ENCODE measurements at places on chromosomes 7 and 10. TPM values are rescaled to one million over a fixed set of nuclear protein-coding genes. Genes with fewer than 3 reads are reported as not detected.

- peaks cover 3% of the 10 kb centered on the region for H3K36me3 ChIP-seq
- H3K4me3 ChIP-seq, result no peak overlapping the region
Measured at GRCh38 chr10:92264249-92264648, 26.6 kb downstream of the CPEB3 start.

- peaks cover 2% of the 10 kb centered on the region for H3K27me3 ChIP-seq
- no peak for DNase-seq
- H3K27ac ChIP-seq, result no peak overlapping the region
- H3K4me1 ChIP-seq, result peaks cover 22% of the 10 kb centered on the region
- no peak overlapping the region for H3K4me3 ChIP-seq
- H3K36me3 ChIP-seq, result peaks cover 4% of the 10 kb centered on the region
Measured at GRCh38 chr7:115135769-115136410, 214.0 kb downstream of the MDFIC start.

- H3K27ac ChIP-seq, result no peak overlapping the region
- no peaks in the 10 kb centered on the region for H3K36me3 ChIP-seq
- DNase-seq, result no peak
- H3K4me1 ChIP-seq, result no peaks in the 10 kb centered on the region
- peaks cover 1% of the 10 kb centered on the region for H3K27me3 ChIP-seq
Measured at GRCh38 chr10:86167121-86167761, 199.4 kb downstream of the GRID1 start.

DNA sequence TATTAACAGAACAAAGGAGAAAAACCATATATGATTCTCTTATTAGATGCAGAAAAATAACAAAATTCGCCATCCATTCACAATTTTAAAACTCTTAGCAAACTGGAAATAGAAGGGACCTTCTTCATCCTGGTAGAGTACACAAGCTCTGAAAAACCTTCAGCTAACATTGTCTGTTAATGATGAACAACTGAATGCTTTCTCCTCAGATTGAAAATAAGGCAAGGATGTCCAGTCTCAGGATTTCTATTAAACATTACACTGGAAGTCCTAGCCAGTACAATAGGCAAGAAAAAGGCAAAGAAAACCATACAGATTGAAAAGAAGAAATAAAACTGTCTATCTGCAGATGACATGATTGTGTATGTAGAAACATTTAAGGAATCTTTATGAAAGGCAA is 16.0 kb upstream of the CCNY start:
- no peak overlapping the region for H3K27ac ChIP-seq
- no peaks in the 10 kb centered on the region for H3K27me3 ChIP-seq
- no peak for DNase-seq
- peaks cover 6% of the 10 kb centered on the region for H3K4me1 ChIP-seq

- H3K27ac ChIP-seq, result no peak overlapping the region
- peaks cover 10% of the 10 kb centered on the region for H3K4me1 ChIP-seq
- no peak for DNase-seq
- H3K36me3 ChIP-seq, result no peaks in the 10 kb centered on the region
- no peak overlapping the region for H3K4me3 ChIP-seq
- H3K27me3 ChIP-seq, result peaks cover 12% of the 10 kb centered on the region
Measured at GRCh38 chr7:70673778-70674570, 458.0 kb upstream of the GALNT17 start.

- no peak overlapping the region for H3K27ac ChIP-seq
- no peak for DNase-seq
- no peaks in the 10 kb centered on the region for H3K36me3 ChIP-seq
- H3K27me3 ChIP-seq, result no peaks in the 10 kb centered on the region
Measured at GRCh38 chr10:86253091-86254072, 113.2 kb downstream of the GRID1 start.

GRCh38 chr7:52995676-52996075 is 39.8 kb upstream of the POM121L12 start:
- DNase-seq, result no peak
- no peaks in the 10 kb centered on the region for H3K27me3 ChIP-seq
- H3K4me3 ChIP-seq, result no peak overlapping the region
- H3K27ac ChIP-seq, result no peak overlapping the region
- H3K36me3 ChIP-seq, result no peaks in the 10 kb centered on the region
- H3K4me1 ChIP-seq, result no peaks in the 10 kb centered on the region

GRCh38 chr10:90723416-90724068 is 134.3 kb downstream of the HTR7 start:
- H3K36me3 ChIP-seq, result no peaks in the 10 kb centered on the region
- no peaks in the 10 kb centered on the region for H3K4me1 ChIP-seq
- H3K27ac ChIP-seq, result no peak overlapping the region
- DNase-seq, result no peak

- H3K4me1 ChIP-seq, result no peaks in the 10 kb centered on the region
- H3K27me3 ChIP-seq, result peaks cover 7% of the 10 kb centered on the region
- no peaks in the 10 kb centered on the region for H3K36me3 ChIP-seq
Measured at GRCh38 chr10:87585565-87586514, 73.8 kb upstream of the PAPSS2 start.

- no peaks in the 10 kb centered on the region for H3K27me3 ChIP-seq
- H3K4me3 ChIP-seq, result no peak overlapping the region
- H3K4me1 ChIP-seq, result peaks cover 13% of the 10 kb centered on the region
- H3K36me3 ChIP-seq, result peaks cover 13% of the 10 kb centered on the region
Measured at GRCh38 chr10:102758240-102758932, 14.6 kb downstream of the WBP1L start.

GRCh38 chr7:26343320-26343832 is 51.7 kb downstream of the SNX10 start:
- no peak overlapping the region for H3K4me3 ChIP-seq
- H3K27ac ChIP-seq, result no peak overlapping the region
- no peak for DNase-seq
- H3K36me3 ChIP-seq, result peaks cover 10% of the 10 kb centered on the region
- H3K27me3 ChIP-seq, result no peaks in the 10 kb centered on the region

DNA sequence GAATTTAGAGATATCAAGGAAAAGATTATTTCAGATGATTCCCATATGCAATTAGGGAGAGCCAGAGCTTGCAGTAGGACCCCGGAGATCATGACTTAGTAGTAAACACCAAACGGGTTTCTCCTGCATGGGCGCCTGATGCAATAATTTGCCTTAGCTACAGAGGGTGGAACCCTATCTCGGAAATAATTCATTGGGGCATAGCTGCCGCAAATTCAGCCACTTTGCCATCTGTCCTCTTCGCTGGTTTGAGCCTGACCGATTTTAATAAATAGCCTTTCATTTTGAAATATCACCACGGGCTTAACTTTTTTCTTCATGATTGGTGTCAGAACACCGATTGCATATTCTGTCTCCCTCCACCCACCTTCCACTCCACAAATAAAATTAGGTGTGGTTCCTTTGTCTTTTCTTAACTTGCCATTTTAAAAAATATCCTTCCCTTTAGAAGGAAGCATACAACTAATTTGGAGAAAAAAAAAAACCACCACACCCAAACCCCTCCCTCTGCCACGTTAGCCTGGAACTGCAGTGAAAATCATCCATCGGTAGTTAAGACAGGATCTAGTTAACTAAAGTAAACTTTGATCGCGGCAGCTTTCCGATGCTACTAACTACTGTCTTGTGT is 1.4 kb downstream of the GARS1 start:
- peak overlapping the region; percentile 99 for H3K4me3 ChIP-seq
- H3K27me3 ChIP-seq, result no peaks in the 10 kb centered on the region
- no peak for DNase-seq
- H3K27ac ChIP-seq, result peak overlapping the region; percentile 99
- peaks cover 78% of the 10 kb centered on the region for H3K4me1 ChIP-seq

- H3K4me3 ChIP-seq, result no peak overlapping the region
Measured at GRCh38 chr10:68619595-68619994, 59.5 kb downstream of the TET1 start.

DNA sequence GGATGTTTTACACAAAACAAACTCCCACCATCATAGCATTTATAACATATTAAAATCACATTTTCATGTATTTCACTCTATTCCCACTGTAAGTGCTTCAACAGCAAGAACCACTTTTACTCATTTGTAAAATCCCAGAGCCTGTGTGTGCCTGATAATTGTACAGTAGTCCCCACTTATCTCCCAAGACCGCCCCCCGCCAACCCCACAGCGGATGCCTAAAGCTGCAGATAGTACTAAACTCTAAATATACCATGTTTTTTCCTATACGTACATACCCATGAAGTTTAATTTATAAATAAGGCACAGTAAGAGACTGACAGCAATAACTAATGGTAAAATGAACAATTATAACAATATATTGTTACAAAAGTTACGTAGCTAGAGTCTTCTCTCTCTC is 33.5 kb downstream of the EZH2 start:
- no peak overlapping the region for H3K27ac ChIP-seq
- no peaks in the 10 kb centered on the region for H3K27me3 ChIP-seq
- H3K4me1 ChIP-seq, result peaks cover 65% of the 10 kb centered on the region
- no peak overlapping the region for H3K4me3 ChIP-seq

GRCh38 chr10:30897048-30897447 is 134.6 kb downstream of the ZNF438 start:
- H3K27me3 ChIP-seq, result no peaks in the 10 kb centered on the region
- H3K4me3 ChIP-seq, result no peak overlapping the region
- H3K36me3 ChIP-seq, result peaks cover 1% of the 10 kb centered on the region
- no peak overlapping the region for H3K27ac ChIP-seq
- peaks cover 9% of the 10 kb centered on the region for H3K4me1 ChIP-seq

DNA sequence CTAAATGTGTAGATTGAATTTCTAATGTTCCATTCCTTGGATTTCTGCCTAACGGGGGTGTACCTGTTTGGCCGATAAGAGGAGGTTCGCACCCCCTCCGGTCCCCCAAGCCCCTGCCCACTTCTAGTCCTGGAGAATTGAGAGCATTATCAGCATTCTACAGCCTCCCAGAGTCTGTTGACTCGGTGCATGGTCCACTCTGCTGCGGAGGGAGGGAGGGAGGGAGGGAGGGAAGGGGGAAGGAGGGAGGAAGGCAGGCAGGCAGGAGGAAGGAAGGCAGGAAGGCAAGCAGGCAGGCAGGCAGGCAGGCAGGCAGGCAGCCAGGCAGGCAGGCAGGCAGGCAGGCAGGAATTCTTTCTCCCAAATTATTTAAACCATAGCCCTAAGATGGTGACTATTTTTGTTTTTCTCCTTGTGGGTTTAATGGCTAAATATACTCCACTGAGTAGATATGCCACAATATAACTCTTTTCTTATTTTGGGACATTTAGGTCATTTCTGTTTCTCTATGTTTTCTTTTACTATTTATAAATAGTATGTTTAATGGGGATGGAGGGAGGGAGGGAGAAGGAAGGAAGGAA is 69.5 kb upstream of the CHST15 start:
- no peak overlapping the region for H3K4me3 ChIP-seq
- no peaks in the 10 kb centered on the region for H3K4me1 ChIP-seq
- H3K27me3 ChIP-seq, result peaks cover 25% of the 10 kb centered on the region
- no peak overlapping the region for H3K27ac ChIP-seq
- no peaks in the 10 kb centered on the region for H3K36me3 ChIP-seq

- no peaks in the 10 kb centered on the region for H3K36me3 ChIP-seq
- H3K4me1 ChIP-seq, result no peaks in the 10 kb centered on the region
- no peaks in the 10 kb centered on the region for H3K27me3 ChIP-seq
Measured at GRCh38 chr10:128993911-128994538, 473.0 kb upstream of the MGMT start.

DNA sequence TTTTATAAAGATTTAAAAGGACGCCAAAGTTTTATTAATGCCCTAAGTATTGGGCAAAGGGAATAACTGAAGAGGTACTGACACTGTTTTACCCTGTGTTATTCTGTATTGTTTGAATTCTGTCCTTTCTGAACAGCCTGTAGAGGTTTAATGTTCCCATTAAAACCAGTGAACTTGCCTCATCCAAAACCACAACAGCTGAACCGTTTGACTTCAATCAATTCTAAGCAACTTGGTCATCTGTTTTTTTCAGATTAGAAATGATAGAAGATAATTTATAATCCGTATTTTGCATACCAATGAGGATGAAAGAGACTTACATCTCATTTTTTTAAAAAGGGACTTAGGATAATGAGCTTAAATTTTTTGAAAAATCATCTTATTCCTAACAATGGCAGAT is 40.4 kb downstream of the HACD1 start:
- no peaks in the 10 kb centered on the region for H3K36me3 ChIP-seq
- H3K4me1 ChIP-seq, result no peaks in the 10 kb centered on the region
- H3K27me3 ChIP-seq, result no peaks in the 10 kb centered on the region
- H3K27ac ChIP-seq, result no peak overlapping the region

- no peak overlapping the region for H3K27ac ChIP-seq
- peaks cover 28% of the 10 kb centered on the region for H3K4me1 ChIP-seq
- DNase-seq, result no peak
- H3K27me3 ChIP-seq, result no peaks in the 10 kb centered on the region
Measured at GRCh38 chr7:36400036-36400435, 10.4 kb downstream of the ANLN start.

GRCh38 chr7:47361746-47362215 is 220.1 kb downstream of the TNS3 start:
- H3K36me3 ChIP-seq, result no peaks in the 10 kb centered on the region
- no peaks in the 10 kb centered on the region for H3K27me3 ChIP-seq
- H3K27ac ChIP-seq, result peak overlapping the region; percentile 4
- no peak for DNase-seq
- no peak overlapping the region for H3K4me3 ChIP-seq

DNA sequence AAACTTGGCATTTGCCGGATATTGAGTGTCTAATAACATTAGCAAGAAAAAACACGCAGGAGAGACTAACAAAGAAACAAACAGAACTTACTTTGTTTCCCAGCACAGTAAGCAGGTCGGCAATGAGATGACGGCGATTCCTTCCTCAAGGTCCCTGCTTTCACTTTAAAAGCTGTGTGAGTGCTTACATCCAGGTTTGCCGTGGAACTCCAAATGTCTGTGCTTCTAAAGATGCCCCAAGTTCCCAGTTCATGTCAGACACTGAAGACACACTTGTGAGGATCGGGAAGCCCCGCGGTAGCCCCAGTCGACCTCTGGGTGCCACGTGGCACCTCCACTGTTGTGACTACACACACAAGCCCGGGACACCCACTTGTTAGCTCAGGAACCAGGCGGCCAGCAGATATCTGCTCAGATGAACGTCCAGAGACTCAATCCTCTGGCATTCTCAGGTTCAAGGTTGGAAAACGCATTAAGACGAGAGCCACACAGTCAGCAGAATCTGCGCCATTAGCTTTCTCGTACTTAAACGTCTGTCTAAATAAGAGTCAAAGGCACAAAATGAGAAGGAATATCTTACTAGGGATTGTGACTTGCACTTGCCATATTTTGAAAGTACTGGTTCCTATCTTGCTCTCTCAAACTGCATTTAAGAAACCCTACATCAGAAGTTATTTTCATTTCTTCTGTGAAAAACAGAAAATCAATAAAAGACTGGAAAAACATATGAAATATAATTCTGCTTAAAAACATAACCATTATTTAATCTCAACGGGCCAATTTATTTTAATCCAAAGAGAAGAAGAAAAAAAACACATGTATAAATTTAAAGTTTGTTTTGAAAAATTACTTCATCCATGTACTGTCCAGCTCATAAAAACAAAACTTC is 207.6 kb upstream of the KLF14 start:
- H3K27ac ChIP-seq, result peak overlapping the region; percentile 76
- peak overlapping the region; percentile 65 for H3K4me3 ChIP-seq
- peaks cover 94% of the 10 kb centered on the region for H3K4me1 ChIP-seq

GRCh38 chr10:70135046-70135445 is 2.4 kb upstream of the AIFM2 start:
- no peak overlapping the region for H3K27ac ChIP-seq
- DNase-seq, result no peak
- peaks cover 3% of the 10 kb centered on the region for H3K36me3 ChIP-seq
- peaks cover 15% of the 10 kb centered on the region for H3K4me1 ChIP-seq

The CRHR2 gene
- not detected for total RNA-seq

The VIPR2 gene
- 0.70 TPM for total RNA-seq

The HOXA10 gene
- not detected for total RNA-seq

The ADCYAP1R1 gene
- total RNA-seq, result not detected

The CALML5 gene
- total RNA-seq, result not detected

The ENTPD1 gene
- total RNA-seq, result 26.3 TPM

The GHRHR gene
- not detected for total RNA-seq

The TMEM139 gene
- total RNA-seq, result 0.73 TPM

The DPYSL4 gene
- total RNA-seq, result 24.1 TPM

Measured in activated T-helper 1 cell treated with anti-CD3 and anti-CD28 coated beads, Interleukin-12 subunit alpha, Interleukin-12 subunit beta, Interleukin-2, Interleukin-4 antibody, amounts not matched to agents 30 ng/mL and 10 ng/mL and 1 ng/mL, durations not matched to agents 14 hours and 24 hours and 36 hours (primary cell).